ENCODE measurements at places on chromosomes 3 and 15. TPM values are rescaled to one million over a fixed set of nuclear protein-coding genes. Genes with fewer than 3 reads are reported as not detected.
A peak's percentile ranks its signal among the peaks of the same experiment; 100 is the strongest.

The CP gene
- total RNA-seq, result not detected

The DZIP3 gene
- 14.8 TPM for total RNA-seq

The ITIH1 gene
- not detected for total RNA-seq

The SLC2A2 gene
- not detected for total RNA-seq

The C15orf62 gene
- 0.33 TPM for total RNA-seq

The TRIM42 gene
- total RNA-seq, result not detected

The FAM3D gene
- not detected for total RNA-seq

DNA sequence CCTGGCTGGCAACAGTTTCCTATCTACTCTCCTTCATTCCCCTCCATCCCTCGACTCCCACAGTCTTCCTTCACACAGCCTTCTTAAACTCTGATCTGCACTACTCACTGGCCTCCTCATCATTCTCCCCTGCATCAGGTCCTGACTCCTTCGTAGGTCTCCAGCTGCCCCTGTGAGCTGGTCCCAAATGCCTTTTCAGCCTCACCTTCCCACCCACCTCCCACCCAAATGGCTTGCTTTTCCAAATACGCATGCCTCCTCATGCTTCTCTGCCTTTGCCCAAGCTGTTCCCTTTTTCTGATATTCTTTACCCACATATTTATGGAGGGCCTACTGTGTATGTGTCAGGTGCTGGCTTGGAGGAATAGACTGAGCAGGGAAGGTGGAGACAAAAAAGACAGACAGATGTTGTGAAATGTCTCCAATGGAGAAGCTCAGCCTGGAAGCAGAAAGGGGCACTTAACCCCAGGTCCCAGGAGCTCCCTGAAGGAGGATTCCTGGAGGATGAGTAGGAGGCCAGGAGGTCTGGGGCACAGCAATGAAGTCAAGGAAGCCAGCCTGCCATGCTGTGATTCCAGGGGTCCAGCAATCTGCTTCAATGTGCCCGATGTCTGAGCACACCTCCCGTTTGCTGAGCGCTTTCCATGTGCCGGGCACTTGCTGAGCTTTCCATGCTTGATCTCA is 252.2 kb downstream of the SHQ1 start:
- no peaks in the 10 kb centered on the region for H3K27me3 ChIP-seq
- no peak for DNase-seq
- no peak overlapping the region for H3K4me3 ChIP-seq

DNA sequence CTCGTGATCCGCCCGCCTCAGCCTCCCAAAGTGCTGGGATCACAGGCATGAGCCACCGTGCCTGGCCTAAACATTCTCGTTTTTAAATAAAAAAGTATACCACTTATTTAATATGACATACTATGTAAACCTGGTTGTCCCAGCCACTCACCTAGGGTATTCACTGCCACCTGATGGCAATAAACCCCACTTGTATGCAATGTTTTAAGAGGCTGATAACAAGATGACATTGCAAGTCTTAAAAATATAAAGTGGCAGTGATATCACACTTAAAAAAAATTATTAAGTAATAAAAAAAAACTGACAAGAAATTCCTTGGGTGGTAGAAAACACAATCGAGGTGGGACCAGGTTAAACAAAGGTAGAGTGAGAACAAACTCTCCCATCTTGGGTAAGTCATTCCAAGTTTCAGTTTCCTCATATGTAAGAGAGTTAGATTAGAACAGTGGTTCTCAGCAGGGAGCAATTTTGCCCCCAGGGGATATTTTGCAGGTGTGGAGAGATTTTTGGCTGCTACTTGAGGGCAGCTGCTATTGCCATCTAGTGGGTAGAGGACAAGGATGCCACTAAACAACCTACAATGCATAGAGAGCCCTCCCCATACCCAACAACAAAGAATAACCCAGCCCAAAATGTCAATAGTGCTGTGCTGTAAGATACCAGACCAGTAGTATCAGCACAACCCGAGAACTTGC is 14.5 kb downstream of the ARF4 start:
- H3K27ac ChIP-seq, result no peak overlapping the region
- no peaks in the 10 kb centered on the region for H3K4me1 ChIP-seq
- H3K36me3 ChIP-seq, result peaks cover 3% of the 10 kb centered on the region
- H3K27me3 ChIP-seq, result no peaks in the 10 kb centered on the region

DNA sequence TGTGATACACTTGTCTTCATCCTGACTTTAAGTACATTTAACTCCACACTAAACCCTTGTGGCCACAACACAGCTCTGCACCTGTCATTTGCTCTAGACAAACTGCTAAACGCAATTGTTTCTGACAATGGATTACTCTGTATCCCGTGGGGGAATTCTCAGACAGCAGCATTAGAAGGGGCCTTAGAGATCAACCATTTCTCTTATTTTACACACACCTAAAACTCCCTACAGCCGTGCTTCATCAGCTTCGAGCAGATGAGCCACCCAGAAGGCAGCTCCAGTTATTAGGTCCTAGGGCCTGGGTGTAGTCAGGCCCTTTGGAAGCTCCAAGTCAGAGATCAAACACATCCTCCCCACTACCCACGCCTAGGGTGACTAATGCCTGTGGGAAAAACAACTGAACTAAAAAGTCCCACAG is 1.3 kb upstream of the IL12A start:
- H3K27ac ChIP-seq, result no peak overlapping the region
- DNase-seq, result no peak
- no peaks in the 10 kb centered on the region for H3K27me3 ChIP-seq
- H3K36me3 ChIP-seq, result no peaks in the 10 kb centered on the region
- no peak overlapping the region for H3K4me3 ChIP-seq

GRCh38 chr3:189833266-189833665 is 202.1 kb downstream of the TP63 start:
- H3K27ac ChIP-seq, result no peak overlapping the region
- no peak overlapping the region for H3K4me3 ChIP-seq
- H3K36me3 ChIP-seq, result no peaks in the 10 kb centered on the region
- peaks cover 47% of the 10 kb centered on the region for H3K4me1 ChIP-seq
- no peak for DNase-seq
- H3K27me3 ChIP-seq, result no peaks in the 10 kb centered on the region

GRCh38 chr15:44207643-44208042 is 12.6 kb upstream of the FRMD5 start:
- H3K27me3 ChIP-seq, result no peaks in the 10 kb centered on the region
- H3K4me3 ChIP-seq, result no peak overlapping the region
- H3K36me3 ChIP-seq, result no peaks in the 10 kb centered on the region
- H3K4me1 ChIP-seq, result peaks cover 6% of the 10 kb centered on the region
- H3K27ac ChIP-seq, result no peak overlapping the region

DNA sequence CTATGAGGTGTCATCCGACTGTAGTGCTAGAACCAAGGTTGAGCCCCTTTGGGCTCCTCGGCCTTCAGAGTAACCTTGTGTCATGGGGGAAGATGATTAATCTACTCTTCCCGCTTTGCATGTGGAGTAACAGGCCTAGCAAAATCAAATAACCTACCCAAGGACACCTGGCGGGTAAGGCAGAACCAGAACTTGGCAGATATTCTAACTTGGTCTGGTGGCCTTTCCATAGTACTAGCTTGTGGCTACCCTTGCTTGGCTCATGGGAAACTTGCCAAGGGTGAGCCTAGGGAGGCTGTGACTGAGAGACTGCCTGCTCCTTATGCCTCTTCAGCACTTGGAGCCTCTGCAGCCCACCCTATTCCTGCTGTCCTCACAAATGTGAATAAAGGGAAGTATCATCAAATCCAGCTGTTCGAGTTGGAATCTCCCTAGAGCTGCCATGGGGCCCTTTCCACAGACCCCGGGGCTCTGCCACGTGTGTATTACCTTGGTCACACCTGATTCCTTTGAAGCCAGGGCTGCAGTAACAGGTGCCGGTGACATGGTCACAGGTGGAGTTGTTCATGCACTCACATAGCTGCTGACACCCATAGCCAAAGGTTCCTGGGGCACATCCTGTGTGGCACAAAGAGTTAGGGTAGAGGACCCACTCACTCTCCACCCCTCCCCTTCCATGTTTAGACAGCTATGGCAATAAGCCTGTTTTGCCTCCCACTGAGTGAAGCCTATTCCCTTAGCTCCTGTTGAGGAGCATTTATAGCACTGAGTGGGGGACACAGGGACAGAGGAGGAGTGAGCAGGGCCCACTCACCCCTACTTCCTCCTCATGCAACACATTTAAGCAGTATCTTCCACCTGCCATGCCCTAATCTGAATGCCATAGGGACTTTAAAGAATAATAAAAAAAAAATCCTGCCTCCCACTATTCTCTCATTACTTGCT is 46.0 kb downstream of the RAB11A start:
- no peak overlapping the region for H3K27ac ChIP-seq
- H3K27me3 ChIP-seq, result no peaks in the 10 kb centered on the region
- H3K4me3 ChIP-seq, result no peak overlapping the region
- H3K4me1 ChIP-seq, result no peaks in the 10 kb centered on the region
- no peaks in the 10 kb centered on the region for H3K36me3 ChIP-seq
- DNase-seq, result no peak

GRCh38 chr3:195099951-195100785 is 170.8 kb downstream of the XXYLT1 start:
- no peak for DNase-seq
- H3K4me3 ChIP-seq, result no peak overlapping the region
- H3K27me3 ChIP-seq, result no peaks in the 10 kb centered on the region

GRCh38 chr3:120487191-120487650 is 36.4 kb upstream of the FSTL1 start:
- DNase-seq, result no peak
- no peak overlapping the region for H3K4me3 ChIP-seq
- H3K36me3 ChIP-seq, result no peaks in the 10 kb centered on the region
- peaks cover 23% of the 10 kb centered on the region for H3K27me3 ChIP-seq

- no peak overlapping the region for H3K27ac ChIP-seq
- peaks cover 10% of the 10 kb centered on the region for H3K4me1 ChIP-seq
- no peak overlapping the region for H3K4me3 ChIP-seq
- no peaks in the 10 kb centered on the region for H3K27me3 ChIP-seq
- peak; percentile 78 for DNase-seq
These were observed 13.0 kb upstream of the CSK start for GRCh38 chr15:74768771-74769342.

DNA sequence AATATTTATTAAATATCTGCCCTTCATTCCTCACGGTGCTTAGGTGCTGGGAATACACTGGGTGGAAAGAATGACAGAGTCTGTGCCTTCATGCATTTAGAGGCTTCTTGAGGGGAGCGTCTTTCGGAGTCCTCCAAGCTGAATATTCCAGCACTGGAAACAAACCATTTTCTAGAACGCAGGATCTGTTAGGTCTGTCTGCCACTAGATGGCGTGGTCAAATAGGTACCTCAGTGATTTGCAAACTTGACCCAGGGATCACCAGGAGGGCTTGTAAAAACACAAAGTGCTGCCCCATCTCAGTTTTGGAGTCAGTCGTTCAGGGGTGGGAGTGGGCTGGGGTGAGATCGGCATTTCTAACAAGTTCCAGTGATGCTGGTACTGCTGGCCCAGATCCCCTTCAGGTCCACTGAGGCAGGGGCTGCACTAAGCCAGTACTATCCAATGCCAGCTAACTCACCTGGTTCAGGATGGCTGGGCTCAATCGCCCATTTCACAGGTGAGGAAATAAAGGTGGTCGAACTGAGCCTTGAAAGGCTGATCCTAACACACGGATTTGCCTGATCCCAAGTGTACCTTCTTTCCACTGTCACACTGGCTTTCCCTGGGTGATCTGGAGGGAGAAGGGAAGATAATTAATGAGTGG is 14.8 kb downstream of the ARNT2 start:
- no peaks in the 10 kb centered on the region for H3K4me1 ChIP-seq
- no peaks in the 10 kb centered on the region for H3K27me3 ChIP-seq
- H3K4me3 ChIP-seq, result no peak overlapping the region
- DNase-seq, result peak; percentile 51
- no peak overlapping the region for H3K27ac ChIP-seq

DNA sequence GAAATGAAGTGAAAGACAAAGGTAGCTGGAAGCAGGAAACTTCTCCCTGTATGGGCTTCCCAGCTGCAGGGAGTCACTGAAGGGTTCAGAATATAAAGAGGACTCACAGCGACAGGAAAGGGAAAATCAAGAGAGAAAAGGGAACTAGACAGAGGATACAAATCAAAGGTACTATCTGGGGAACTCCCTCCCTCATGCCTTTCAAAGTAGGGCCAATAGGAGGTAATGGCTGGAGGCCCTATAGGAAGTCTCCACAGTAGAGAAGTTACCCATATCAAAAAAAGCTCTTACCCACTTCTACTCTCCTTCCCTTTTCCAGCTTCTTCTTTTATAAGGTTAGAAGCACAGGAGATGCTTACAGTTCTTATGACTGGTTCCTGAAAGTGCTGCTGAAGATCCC is 43.5 kb downstream of the FMN1 start:
- no peak overlapping the region for H3K4me3 ChIP-seq
- DNase-seq, result no peak
- H3K4me1 ChIP-seq, result no peaks in the 10 kb centered on the region
- no peaks in the 10 kb centered on the region for H3K36me3 ChIP-seq
- H3K27ac ChIP-seq, result no peak overlapping the region
- H3K27me3 ChIP-seq, result peaks cover 41% of the 10 kb centered on the region

GRCh38 chr3:83039422-83039821 is 1278.0 kb upstream of the GBE1 start:
- H3K4me3 ChIP-seq, result no peak overlapping the region
- no peaks in the 10 kb centered on the region for H3K4me1 ChIP-seq
- no peak for DNase-seq
- no peaks in the 10 kb centered on the region for H3K36me3 ChIP-seq

GRCh38 chr3:64131725-64132469 is 93.4 kb downstream of the PRICKLE2 start:
- peaks cover 6% of the 10 kb centered on the region for H3K27me3 ChIP-seq
- H3K4me1 ChIP-seq, result no peaks in the 10 kb centered on the region
- DNase-seq, result no peak
- no peak overlapping the region for H3K4me3 ChIP-seq
- no peak overlapping the region for H3K27ac ChIP-seq
- no peaks in the 10 kb centered on the region for H3K36me3 ChIP-seq

- no peak for DNase-seq
- H3K4me1 ChIP-seq, result peaks cover 5% of the 10 kb centered on the region
- H3K4me3 ChIP-seq, result peak overlapping the region; percentile 92
- H3K36me3 ChIP-seq, result no peaks in the 10 kb centered on the region
These were observed 848 bp upstream of the GOLGA8B start for GRCh38 chr15:34584330-34584668.

GRCh38 chr15:83164771-83165404 is 42.7 kb downstream of the HDGFL3 start:
- no peak for DNase-seq
- H3K4me3 ChIP-seq, result no peak overlapping the region
- H3K27ac ChIP-seq, result no peak overlapping the region
- no peaks in the 10 kb centered on the region for H3K36me3 ChIP-seq

- H3K4me3 ChIP-seq, result no peak overlapping the region
- DNase-seq, result no peak
- H3K27me3 ChIP-seq, result no peaks in the 10 kb centered on the region
- no peak overlapping the region for H3K27ac ChIP-seq
- peaks cover 7% of the 10 kb centered on the region for H3K4me1 ChIP-seq
- H3K36me3 ChIP-seq, result no peaks in the 10 kb centered on the region
These were observed 205.0 kb downstream of the OPA1 start for GRCh38 chr3:193798051-193798450.

- DNase-seq, result peak; percentile 17
- H3K27me3 ChIP-seq, result peaks cover 5% of the 10 kb centered on the region
- peaks cover 3% of the 10 kb centered on the region for H3K4me1 ChIP-seq
- H3K4me3 ChIP-seq, result peak overlapping the region; percentile 86
These were observed 1.1 kb downstream of the HDGFL3 start for GRCh38 chr15:83206526-83207008.
